ENCODE measurements at places on chromosomes 2 and 18.

GRCh38 chr2:159595410-159596046 is 20.8 kb downstream of the BAZ2B start:
- DNase-seq: no peak

GRCh38 chr2:222434204-222434603 is 9.9 kb downstream of the SGPP2 start:
- DNase-seq: no peak

- no peak for DNase-seq
These were observed 96.2 kb downstream of the TPO start for GRCh38 chr2:1509271-1510065.

DNA sequence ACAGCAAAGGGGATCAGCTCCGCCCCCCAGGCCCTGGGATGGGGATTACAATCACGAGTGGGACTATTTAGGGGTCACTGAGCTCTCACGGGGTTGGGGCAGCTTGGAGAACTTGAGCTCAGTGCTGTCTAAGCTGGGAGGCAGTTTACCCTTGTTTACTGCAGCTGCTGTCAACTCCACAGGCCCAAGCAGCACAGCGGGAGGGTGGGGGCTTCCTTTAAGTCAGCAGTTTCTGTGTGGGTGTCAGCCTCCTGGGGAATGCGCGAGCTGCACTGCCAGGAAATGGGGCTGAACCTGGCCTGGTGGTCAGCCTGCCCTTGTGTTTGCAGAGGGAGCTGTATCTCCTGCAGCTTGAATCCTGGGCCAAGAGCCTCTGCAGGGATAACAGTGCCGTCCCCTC is 29.8 kb downstream of the TOGARAM2 start:
- DNase-seq: no peak

DNA sequence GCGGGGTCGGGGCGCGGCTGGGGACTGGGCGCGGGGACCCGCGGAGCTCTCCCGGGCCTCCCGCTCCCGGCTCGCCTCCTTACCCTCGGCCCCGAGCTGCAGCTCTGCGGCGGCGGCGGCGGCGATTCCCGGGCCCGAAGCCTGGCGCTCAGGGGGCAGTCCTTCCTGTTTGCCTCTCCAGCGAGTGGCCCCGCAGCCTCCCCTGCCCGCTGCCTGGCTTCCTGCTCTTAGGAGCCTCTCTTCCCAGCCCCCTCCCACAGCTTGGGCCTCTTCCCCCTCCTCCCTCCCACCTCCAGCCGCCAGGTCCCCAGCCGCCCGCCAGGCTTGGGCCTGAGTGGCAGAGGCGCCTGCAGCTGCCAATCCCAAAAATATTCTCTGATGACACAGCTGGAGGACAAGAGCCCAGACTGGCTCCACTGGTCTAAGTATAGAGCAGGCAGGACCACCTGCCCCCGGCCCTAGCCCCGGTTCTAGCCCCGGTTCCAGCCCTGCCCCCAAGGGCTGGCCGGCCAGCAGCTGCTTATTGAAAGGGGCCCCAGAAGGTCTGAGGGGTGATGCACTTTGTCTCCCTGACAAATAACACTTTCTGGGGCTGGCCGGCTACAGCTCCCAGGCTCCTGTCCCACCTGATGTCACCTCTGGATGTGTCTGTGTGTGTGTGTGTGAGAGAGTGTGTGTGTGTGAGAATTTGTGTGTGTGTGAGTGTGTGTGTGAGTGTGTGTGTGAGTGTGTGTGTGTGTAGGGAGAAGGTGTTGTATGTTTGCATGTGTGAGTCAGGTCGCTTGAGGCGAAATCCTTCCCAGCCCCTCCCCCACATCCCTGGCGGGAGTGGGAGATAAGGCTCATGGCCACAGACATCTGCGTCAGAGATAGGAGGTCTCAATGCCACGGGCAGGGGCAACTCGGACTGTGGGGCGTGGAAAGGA is at the start of gene OBSL1:
Gene OBSL1, minus strand, starts transcription at position 229 of the 926 bp plus-strand sequence. CDS start 307 bp downstream, outside the sequence.
- DNase-seq: peak; percentile 81

- no peak for DNase-seq
These were observed 40.4 kb upstream of the ATIC start for GRCh38 chr2:215271446-215271845.

DNA sequence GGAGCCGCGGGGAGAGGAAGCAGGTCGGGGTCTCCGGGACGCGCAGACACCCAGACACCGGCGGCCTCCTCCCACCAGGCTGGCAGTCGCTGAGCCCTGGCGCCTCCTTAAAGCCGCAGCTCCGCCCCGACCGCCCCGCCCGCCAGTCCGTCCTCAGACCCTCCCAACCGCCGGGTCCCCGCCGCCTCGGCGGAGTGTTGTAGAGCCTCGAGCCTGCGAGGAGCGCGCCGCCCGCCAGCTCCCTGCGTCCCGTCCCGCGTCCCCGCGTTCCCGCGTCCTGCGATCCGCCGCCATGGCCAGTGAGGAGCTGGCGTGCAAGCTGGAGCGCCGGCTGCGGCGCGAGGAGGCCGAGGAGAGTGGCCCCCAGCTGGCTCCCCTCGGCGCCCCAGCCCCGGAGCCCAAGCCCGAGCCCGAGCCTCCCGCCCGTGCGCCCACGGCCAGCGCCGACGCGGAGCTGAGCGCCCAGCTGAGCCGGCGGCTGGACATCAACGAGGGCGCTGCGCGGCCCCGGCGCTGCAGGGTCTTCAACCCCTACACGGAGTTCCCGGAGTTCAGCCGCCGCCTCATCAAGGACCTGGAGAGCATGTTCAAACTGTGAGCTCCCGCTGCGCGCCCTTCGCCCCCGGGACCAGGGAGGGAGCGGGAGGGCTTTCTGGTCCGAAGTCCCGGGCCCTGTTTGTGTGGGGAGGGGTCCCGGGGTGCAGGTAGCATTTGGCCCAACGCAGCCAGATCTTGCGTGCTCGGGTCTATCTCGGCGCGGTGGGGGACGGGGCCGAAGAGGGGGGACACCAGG is at the start of gene EFHD1:
Gene EFHD1, plus strand, starts transcription at position 192 of the 793 bp plus-strand sequence. Its CDS starts 101 bp downstream, at position 293.
- peak; percentile 55 for DNase-seq

GRCh38 chr18:45004546-45005080 is 323.9 kb downstream of the SETBP1 start:
- DNase-seq: no peak

- peak; percentile 34 for DNase-seq
These were observed 140.2 kb downstream of the UBE2E3 start for GRCh38 chr2:181120625-181121024.

GRCh38 chr2:105235388-105236059 is 6.0 kb upstream of the GPR45 start:
- peak; percentile 75 for DNase-seq

- DNase-seq: no peak
These were observed 31.3 kb downstream of the CSRNP3 start for GRCh38 chr2:165500816-165501215.

GRCh38 chr2:227238238-227239237 is 74.1 kb downstream of the COL4A3 start:
- peak; percentile 56 for DNase-seq

DNA sequence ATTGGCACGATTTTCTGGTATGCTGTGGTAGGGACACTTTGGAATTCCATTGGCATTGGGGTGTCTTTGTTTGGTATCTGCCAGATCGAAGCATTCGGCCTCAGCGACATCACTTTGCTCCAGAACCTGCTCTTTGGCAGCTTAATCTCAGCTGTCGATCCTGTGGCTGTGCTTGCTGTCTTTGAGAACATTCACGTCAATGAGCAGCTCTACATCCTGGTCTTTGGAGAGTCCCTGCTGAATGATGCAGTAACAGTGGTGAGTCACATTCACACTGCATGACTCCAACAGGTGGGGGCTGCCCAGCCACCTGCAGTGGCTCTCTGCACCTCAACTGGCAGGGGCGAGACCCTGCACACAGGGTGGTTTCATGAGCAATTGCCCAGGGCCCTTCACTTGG is 38.4 kb downstream of the SLC9A2 start:
- peak; percentile 3 for DNase-seq

DNA sequence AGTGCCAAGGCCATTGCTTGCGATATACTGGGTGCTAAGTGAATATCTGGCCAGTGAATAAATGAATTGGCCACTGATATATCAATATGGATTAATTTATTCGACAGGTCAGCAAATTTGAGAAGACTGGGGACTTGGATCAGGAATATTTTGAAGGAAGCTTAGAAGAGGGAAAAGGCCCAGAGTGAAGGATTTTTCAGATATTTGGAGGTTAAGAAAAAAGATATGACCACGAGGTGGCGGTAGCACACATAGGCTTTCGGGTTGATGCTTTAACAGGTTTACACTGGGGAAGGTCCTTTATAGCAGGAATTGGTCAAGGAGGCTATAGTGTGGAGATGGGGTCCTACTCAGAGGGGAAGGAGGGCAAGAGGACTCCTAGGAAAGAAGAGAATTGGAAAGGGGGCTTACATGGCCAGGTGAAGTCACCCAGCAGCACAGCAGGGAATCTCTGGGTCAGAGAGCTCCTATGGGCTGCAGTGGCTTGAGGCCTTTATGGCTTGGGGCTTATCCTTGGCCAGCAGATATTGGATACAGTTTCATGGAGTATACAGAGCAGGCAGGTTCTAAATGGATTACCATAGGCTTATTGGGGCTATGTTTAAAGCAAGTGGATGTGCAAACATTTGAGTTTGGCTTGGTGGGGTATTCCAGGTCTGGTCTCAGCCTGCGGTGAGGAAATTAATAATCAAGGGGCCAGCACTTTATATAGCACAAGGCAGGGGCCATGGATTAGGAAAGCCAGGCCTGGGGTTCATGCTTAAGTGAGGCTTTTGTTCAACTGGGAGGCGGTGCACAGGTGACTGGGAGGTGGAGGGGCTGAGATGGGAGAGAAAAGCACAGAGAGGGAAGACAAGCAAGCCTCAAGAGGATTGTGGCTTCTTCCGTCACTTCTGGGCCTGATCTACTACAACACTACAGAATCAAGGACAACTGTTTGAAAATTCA is 9.7 kb downstream of the IL1RN start:
- peak; percentile 52 for DNase-seq

DNA sequence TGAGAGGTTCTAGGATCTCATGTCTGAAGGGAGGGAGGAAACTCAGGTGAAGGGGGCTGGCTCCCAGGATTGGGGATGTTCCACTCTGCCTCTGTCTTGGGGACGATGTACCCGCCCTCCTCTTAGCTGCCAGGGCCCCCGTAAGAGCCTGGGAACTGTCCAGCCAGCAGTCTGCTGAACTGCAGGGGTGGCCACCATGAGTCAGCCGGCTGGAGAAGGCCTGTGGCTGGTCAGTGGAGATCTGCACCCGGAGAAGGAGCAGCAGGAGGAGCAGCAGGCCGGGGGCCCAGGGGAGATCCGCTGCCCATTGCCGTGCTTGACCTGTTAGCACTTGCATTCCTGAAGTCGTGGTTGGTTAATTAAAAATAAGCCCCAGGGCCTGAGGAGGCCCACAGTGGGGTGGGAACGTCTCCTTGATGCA is 180.3 kb downstream of the TFCP2L1 start:
- no peak for DNase-seq

DNA sequence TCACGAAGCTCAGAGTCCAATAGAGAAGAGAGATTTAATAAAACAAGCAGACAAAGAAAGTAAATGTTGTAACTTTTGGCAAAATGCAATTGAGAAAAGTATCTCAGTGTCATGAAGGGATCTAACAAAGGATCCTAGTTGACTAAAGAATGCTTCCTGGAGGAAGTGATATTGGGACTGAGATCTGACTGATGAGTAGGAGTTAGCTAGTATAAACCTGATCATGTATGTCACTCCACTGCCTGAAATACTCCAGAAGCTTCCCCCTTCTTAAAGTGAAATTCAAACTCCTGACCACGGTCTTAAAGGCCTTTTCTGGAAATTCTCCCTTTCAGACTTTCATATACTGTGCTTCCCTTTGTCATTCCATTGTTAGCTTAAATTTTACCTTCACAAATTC is 1102.4 kb upstream of the ZEB2 start:
- no peak for DNase-seq

- peak; percentile 57 for DNase-seq
These were observed 85.8 kb upstream of the FAM237A start for GRCh38 chr2:206556357-206556949.

DNA sequence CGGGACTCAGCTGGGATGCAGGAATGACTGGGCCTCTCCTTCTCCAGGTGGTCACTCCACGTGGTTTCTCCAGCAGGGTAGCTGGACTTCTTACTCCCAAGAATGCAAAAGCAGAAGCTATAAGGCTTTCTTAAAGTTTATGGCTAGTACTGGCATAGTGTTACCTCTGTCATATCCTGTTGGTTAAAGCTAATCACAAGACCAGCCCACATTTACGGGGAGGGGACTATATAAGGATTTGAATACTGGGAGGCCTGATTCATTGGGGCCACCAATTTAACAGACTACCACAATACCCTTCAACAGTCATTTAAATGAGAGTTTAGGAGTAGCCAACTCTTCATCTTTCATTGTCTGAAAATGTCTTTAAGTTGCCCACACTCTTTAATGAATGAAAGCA is 94.4 kb upstream of the TSPYL6 start:
- no peak for DNase-seq

DNA sequence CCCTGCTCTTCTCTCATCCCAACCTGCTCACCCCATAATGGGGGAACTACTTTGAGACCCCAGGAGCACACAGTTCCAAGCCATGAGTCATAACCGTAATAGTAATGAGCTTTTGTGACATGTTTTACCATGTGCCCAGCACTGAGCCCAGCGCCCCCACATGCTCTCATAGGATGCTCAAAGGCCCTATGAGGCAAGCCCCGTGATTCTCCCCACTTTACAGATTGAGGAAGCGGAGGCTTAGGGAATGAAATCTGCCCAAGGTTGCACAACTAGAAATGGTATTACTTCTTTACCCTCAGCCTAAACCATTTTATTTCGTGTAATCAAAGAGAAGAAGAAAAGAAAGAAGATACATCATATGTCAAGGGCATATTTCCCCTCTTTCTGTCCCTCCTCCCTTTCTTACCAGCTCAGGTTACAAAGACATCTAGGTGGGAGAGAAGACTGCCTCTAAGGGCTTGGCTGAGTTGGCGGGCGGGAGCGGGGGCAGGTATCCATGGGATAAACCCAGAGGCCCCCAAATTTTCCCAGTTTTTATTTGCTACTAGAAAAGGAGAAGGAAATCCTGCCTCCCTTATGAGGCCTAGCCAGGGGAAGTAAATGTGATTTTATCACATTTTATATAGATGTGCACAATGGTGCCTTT is 24.2 kb downstream of the BCL11A start:
- DNase-seq: no peak

DNA sequence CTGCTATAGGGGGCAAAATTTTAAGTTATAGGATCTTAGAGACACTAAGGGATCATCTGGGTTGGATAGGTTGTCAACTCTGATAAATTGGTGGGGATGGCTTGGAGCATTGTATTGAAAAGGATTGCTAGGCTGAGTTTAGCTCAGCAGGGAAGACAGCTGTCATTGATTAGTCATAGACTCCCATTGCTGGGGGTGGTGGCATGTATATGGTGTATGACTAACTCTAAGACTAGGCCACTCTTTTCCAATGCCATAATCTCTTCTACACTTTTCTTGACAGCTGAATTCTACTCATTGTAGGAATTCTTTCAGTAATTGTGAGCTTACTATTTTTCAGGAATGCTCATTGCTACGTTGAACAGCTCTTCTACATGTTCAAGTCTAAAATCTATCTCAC is 81.3 kb upstream of the PELI1 start:
- DNase-seq: no peak

- DNase-seq: no peak
These were observed 13.1 kb upstream of the PHLPP1 start for GRCh38 chr18:62702259-62702658.

DNA sequence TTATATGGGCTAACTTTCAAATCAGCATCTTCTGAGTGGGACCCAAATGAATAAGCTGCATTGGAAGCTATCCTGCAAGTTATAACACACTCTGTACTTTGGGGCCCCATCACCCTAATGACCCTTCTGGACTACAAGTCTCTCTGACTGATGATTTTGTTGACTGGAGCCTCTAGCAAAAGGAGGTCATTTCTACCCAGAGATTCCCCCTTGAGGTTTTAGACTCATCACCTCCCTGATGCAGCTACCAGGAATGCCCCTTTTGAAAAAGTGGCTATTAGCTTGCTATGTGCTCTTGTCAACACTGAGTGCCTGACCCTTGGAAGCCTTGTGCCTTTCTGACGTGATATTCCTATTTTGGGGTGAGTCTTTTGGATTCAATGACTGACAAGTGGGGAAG is 54.5 kb upstream of the NEMP2 start:
- DNase-seq: no peak

Data from M059J (cell line).